ENCODE measurements at places on chromosomes 6 and 20.

DNA sequence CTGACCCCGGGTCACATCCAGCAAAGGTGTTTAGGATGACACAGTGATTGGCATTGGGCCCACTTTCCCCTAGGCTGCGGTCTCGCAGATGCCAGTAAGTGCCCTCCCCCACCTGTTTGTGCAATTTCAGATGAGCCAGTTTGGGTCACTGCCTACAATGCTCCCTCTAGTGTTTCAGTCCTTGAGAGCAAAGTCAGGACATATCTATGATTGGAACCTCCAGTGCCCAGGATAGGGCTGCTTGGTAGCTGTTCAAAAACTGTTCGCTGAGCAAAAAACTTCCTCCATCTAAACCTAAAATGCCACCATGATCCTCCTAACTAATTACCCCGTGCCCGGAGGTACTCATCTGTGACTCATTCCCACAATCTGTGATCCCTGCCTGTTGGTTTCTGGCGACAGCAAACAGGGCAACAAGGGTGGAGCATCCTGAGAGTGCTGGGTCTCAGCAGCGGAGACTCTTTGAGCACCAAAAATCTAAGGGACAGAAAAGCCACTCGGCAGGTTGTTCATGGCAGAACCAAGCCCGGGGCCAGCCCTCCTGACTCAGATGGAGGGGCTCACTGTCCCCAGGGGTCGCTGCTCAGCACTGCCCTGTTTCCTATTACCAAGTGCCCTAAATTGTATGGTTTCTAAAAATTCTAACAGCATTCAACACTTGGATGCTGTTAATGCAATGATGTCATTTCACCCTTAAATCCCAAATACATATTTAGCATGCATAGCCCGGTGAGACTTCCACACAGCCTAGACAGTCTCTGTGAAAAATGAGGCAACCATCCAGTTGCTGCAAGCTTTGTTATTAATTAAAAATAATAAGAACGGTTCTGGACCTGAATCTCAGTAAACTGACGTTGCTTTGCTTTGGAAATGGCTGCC lies 5.0 kb downstream of the VSX1 start:
- no peak for DNase-seq

DNA sequence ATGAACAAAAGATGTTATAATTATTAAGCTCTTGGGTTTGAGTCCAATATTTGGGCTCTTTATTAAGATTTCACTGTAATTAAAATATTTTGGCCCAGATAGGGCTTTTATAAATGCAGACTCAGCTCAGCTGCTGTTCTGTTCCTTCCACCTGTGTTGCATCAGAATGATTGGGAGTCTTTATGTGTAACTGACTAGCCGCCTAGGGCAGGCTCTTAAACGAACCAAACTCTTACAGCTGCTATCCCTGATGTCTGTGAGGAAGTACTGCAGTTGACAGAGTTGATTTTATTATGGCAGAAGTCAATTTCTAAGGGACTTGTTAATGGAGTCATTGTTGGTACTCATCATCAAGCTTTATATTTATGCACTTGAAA lies 144.7 kb downstream of the MYO6 start:
- DNase-seq = no peak

GRCh38 chr6:133240511-133241085 lies 559 bp upstream of the EYA4 start:
- DNase-seq = no peak

DNA sequence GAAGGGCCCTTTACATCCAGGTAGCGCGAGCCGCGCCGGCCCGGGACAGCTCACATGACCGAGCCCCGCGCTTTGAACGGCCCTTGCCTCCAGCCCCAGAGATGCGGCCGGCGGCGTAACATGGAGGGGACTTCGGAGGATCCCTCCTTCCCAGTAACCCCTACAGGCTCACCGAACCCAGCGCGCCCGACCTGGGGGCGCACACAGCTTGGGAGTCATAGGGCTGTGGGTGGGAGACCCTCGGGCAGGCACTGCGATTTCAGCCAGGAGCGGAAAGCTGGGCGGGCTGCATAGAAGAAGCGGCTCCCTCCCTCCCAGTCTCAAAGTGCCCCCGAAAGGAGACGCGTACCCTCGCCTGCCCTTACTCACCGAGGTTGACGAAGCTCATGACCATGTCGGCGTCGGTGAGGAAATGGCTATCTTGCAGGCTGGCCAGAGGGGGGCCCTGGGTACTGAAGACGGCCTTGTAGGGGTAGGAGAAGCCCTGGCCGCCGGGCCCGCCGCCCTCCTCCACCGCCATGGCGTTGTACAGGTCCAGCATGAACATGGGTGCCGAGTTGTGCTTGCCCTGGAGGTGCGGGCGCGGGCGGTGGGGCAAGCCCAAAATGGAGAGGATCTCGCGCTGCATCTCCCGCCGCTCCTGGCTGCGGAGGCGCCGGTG lies 975 bp downstream of the BMP7 start:
- DNase-seq = no peak

DNA sequence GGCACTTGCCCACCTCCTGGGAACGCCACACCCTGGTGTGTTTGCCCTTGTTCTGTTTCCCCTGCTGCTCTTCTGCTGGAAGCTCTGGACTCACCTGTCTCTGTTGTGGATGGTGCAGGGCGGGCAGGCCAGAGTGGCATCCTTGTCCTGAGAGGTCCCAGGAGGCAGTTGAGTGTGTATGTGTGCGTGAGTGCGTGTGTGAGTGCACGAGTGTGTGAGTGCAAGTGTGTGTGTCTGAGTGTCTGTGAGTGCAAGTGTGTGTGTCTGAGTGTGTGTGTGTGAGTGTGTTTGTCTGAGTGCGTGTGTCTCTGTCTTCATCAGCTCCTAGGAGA lies 12.2 kb downstream of the IGF2R start:
- DNase-seq = no peak

DNA sequence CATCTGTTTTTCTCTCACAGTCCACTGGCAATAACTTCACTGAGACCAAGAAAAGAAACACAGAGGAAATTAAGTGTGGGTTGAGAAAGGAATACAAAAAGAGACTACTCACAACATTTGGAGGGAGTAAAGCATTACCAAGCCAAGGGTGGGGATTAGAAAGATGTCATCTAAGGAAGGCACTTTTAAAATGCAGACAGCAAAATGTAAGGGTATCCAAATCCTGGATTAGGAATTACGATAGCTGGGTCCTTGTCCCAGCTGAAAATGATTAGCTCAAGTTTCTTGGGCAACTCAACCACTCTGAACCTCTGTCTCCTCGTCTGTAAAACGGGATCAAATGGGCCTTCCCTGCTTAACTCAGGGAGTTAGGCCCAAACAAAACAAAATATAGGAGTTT lies 2.2 kb downstream of the LEMD2 start:
- DNase-seq = no peak

- DNase-seq = no peak
These were observed 192.5 kb downstream of the MYLK4 start for GRCh38 chr6:2558098-2558680.
